NCI-H510A (cell line): ENCODE measurements at places on chromosomes 12 and 14.

GRCh38 chr12:41452838-41453407, 264.8 kb downstream of the PDZRN4 start:
- DNase-seq = no peak

DNA sequence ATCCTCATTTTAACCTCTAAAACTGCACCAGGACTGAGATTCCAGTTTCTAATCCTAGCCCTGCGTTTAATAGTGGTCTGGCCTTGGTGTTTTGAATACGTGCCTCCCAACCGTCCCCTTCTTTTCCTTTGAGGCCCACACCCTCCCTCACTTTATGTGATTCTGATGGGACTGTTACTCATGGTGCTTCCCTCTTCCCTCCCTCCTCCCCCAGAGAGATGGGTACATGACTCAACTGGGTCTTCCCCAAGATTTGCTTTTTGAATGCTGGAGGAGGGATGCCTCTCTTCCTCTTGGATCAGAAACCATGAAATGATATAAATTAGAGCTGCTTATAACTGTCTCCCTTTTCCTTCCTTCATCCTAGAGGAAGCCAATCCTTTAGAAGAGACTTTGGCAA, 8.2 kb upstream of the PPP2R5E start:
- no peak for DNase-seq

GRCh38 chr12:98332642-98333041, 182.7 kb upstream of the TMPO start:
- no peak for DNase-seq

- no peak for DNase-seq
Observed at GRCh38 chr14:59275668-59276067, 87.2 kb downstream of the DAAM1 start.

- peak; percentile 19 for DNase-seq
Observed at GRCh38 chr12:14567351-14568162, at the start of gene PLBD1. Gene PLBD1, minus strand, starts transcription at chr12:14567883. Its CDS starts 187 bp downstream, at chr12:14567696.

GRCh38 chr12:91910871-91911388, 234.7 kb downstream of the BTG1 start:
- DNase-seq = no peak

DNA sequence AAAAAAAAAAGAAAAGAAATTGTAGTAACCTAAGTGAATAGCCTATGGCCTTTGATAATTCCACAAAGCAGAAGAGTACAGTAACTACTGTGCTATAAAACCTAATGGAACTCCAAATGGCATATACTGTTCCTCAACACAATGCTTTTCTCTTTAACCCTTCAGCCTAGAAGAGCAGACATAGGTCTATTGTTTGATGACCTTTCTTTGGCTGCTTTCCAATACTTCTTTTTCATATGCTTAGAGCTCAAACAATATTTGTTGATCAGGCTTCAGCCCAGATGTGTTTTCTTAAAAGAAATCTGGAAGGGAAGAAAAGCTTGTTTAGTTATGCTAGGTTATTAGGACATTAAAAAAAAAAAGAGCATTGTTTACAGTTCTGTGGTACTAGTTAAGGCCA, 116.4 kb downstream of the NTN4 start:
- peak; percentile 40 for DNase-seq

GRCh38 chr12:117484901-117485300, 123.5 kb upstream of the NOS1 start:
- DNase-seq = no peak

GRCh38 chr14:103820908-103821307, 26.5 kb downstream of the PPP1R13B start:
- no peak for DNase-seq

DNA sequence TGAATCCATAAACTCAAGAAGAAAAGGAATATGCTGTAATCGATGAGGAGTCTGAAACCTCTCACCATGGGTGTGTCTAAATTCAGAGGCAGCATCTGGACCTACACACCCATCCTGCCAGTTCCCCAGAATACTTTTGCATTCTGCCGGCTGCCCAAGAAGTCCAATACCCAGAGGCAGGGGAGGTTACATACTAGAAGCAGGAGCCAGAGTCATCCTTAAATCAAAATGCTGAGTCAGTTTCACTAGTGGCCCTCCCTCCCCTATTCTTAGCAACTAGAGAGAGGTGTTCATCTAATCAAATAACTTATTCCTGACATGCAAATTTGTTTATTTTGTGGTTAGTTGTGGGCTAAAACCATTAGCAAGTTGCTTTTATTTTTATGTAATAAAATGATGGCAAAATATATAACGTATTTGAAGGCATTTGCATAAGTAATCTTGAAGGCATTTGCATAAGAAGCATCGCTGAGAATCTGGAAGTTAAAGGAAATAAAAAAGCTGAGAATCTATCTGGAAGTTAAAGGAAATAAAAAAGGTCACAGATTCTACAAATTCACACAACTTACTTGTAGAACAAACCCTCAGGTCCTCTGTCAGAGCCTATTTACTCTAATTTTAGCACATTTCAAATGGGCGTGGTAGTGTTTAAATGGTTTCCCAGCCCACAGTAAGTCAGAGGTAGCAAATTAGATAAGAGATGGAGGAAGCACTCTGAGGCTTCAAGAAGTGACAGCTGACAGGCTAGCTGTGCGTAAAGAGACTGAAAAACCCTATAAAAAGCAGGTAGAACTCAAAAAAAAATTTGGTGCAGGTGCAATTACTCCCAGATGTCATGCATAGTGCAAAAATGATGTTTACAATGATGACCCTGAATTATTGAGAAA, 7.8 kb downstream of the BHLHE41 start:
- DNase-seq = no peak

DNA sequence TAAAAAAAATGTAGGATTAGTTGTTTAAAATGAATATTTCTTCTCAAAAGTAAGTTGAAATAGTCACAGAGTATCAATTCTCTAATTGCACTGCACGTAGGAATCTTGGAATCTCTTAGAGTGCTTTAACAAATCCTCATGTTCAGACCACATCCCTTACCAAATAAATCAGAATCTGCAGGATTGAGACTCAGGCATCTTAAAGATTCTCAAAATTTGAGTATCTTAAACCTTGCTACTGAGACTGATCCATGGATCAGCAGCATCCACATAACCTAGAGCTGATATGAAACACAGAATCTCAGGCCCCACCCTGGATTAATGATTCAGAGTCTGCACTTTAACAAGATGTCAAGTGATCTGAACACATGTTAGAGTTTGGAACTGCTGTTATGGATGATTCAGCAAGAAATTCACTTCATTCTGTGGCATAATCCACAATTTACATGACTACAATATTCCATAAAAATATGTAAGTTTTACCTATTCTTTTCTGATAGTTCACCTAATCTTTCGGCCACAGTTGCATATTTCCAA, 58.7 kb downstream of the ADAMTS20 start:
- no peak for DNase-seq

- DNase-seq = no peak
Observed at GRCh38 chr12:58860788-58861240, 59.5 kb downstream of the LRIG3 start.

- DNase-seq = no peak
Observed at GRCh38 chr12:126040307-126040706, 975.1 kb downstream of the AACS start.

- DNase-seq = no peak
Observed at GRCh38 chr12:120865098-120865497, 39.1 kb downstream of the SPPL3 start.

- no peak for DNase-seq
Observed at GRCh38 chr14:32564596-32564995, 235.5 kb downstream of the AKAP6 start.

DNA sequence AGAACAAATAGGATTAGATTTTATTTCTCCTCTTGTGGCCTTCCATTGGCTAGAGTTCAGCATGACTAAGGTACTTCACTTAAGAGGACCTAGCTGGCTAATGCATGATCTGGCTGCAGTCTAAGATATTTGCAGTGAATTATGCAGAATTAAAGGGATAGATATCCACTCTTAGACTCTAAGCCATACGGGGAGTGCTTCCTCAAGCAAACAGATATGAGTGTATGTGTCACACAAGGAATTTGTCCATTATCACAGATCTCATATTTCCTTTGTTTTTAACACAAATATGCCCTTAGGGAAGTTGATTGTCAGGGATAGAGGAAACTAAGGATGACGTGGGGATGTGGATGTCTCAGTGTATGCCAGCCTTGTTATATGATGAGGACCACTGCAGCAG, 88.1 kb upstream of the DHRS4 start:
- DNase-seq = no peak

DNA sequence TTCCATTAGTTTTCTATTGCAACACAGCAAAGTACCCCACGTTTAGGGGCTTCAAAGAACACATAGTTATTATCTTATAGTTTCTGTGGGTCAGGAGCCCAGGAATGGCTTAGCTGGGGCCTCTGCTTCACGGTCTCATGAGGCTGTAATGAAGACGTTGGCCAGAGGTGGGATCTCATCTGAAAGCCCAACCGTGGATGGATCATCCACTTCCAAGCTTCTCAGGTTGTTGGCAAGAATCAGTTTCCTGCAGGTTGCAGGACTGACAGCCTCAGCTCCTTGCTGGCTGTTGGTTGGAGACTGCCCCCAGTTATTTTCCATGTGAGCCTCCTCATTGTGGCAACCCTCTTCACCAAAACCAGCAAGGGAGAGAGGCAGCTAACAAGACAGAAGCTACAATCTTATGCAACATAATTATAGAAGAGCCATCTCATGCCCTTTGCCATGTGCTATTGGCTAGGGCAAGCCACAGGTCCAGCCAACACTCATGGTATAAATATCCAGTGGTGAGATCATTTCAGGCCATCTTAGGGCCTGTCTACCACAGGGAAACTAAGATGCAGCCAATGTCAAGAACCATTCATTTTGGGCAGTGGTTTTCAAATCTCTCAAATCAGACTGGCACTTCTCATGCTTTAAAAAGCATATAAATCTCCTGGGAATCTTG, 452.4 kb downstream of the MED13L start:
- DNase-seq = no peak

DNA sequence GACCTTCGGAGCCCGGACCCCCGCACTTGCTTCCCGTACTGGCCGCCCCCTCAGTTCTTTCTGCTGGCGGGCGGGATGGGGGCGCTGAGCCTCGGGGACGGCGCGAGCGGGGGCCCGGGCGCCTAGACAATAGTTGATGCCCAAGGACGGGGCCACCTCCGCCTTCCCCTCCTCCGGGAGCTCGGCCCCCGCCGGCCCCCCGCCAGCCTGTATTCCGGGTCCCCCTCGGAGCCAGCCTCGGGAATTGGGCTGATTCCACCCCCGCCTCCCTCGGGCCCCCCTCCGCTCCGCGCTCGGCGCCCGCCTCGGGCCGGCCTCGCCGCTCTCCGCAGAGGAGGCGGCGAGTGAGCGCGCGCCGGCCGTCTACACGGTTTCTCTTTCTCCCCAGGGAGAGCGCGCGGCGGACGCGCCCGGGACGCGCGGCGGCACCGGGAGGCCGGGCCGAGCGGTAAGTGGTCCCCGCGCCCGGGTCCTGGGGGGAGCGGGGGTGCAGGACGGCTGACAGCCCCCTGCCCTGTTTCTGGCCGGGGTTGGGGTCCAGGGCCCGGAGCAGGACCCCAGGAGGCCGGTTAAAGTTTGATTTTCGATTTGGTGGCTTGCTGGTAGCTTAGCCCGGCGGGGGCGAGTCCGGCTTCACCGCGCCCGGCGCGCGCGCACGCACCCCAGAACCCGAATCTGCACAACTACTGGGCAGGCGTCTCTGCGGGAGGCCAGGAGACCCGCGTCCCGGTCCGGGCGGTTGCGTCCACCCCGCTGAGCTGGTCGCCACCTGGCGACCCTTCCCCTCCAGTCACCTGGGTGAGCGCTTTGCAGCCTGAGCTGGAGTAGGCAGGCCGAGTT, 413.7 kb downstream of the PCNX1 start:
- DNase-seq = peak; percentile 29

DNA sequence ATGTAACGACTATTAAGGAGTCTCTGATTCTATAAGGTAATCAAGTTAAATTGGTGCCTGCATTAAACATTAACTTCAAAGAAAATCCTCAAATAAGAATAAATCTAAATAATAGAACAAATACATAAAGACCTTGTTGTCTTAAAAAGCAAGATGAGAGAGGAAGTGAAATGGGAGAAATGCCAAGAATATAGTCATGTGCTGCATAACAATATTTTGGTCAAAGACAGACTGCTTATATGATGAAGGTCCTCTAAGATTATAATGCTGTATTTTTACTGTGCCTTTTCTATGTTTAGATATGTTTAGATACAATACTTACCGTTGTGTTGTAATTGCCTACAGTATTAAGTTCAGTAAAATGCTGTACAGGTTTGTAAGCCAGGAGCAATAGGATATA, 213.6 kb downstream of the C12orf42 start:
- no peak for DNase-seq

DNA sequence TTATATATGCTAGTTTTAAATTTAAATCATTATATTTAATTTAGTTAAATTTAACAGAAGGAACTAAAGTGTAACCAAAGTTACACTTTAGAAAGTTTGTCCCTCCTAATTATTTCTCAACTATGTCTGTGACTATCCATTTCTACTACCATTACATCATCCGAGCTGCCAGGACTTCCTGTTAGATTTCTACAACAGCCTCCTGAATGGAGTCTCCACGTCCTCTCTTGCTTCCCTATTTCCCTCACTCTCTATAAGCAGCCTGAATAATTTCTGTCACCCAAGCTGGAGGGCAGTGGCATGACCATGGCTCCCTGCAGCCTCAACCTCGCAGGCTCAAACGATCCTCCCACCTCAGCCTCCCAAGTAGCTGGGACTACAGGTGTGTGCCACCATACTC, 84.1 kb downstream of the TTC7B start:
- DNase-seq = no peak

GRCh38 chr14:99203801-99204200, 68.2 kb downstream of the BCL11B start:
- DNase-seq = no peak

- no peak for DNase-seq
Observed at GRCh38 chr14:22334627-22335026, 254.4 kb downstream of the DAD1 start.

DNA sequence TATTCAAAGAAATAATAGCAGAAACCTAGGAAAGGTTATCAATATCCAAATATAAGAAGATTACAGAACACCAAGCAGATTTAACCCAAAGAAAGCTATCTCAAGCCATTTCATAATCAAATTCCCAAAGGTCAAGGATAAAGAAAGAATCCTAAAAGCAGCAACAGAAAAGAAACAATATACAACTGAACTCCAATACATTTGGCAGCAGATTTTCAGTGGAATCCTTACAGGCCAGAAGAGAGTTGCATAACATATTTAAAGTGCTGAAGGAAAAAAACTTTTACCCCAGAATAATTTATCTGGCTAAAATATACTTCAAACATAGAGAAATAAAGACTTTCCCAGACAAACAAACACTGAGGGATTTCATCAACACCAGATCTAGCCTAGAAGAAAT, 54.3 kb downstream of the DENND5B start:
- DNase-seq = no peak

- DNase-seq = no peak
Observed at GRCh38 chr12:111409403-111409779, 3.7 kb downstream of the SH2B3 start.

- no peak for DNase-seq
Observed at GRCh38 chr14:89534902-89535685, 118.1 kb upstream of the FOXN3 start.

GRCh38 chr12:51959211-51959610, 7.7 kb downstream of the ACVR1B start:
- no peak for DNase-seq

- DNase-seq = no peak
Observed at GRCh38 chr12:109765446-109765810, 51.8 kb downstream of the FAM222A start.

GRCh38 chr12:132044661-132045412, 95.1 kb downstream of the EP400 start:
- no peak for DNase-seq

- DNase-seq = no peak
Observed at GRCh38 chr12:21985155-21985554, 43.9 kb upstream of the ABCC9 start.
